Aorta (tissue), 5 donors: ENCODE measurements at places on chromosomes 11 and 22.

DNA sequence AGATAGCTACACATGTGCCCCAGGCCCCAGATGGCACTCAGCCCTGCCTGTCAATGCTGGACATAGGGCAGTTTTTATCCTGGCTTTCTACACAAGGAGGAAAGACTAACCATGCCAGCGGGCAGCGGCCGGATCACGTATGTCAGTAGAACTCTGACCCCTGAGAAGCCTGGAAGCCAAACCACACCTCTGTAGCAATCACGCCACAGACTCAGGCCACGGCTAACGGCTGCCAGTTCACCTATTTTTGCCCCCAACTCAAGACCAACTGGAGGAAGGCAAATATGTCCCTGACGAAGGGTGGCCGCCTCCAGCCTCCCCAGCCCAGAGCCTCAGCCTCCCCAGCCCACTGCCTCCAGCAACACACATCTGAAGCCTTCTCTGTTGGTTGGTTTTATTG, 7.2 kb upstream of the CD81 start:
- DNase-seq: peak; percentile 55

- no peak for DNase-seq
These were observed 121.9 kb downstream of the ARHGAP42 start for GRCh38 chr11:100808904-100809491.

DNA sequence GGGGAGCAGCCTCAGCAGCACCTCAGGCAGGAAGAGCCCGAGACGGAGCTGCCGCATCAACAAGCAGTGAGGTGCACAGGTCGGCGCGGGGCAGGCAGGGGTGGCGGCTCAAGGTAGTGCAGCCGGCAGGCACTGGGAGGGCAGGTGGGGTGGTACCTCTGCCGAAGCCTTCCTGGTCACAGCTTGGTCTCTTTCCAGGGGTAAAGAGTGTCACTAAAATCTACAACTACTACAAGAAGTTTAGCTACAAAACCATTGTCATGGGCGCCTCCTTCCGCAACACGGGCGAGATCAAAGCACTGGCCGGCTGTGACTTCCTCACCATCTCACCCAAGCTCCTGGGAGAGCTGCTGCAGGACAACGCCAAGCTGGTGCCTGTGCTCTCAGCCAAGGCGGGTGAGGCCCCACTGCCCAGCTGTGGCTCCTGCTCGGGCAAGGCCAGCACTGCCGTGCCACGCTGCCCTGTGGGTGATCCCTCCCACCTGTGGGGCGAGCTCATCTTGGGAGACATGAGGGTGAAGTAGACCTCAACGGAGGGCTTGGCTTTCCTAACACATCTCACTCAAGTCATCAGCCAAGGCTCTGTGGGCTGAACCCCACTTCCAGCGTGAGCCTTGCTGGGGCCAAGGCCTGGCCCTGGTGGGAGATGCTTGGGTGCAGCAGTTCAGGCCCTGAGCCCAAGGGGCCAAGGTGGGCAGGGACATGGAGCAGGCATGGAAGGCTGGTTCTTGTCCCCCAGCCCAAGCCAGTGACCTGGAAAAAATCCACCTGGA, 13.6 kb downstream of the GATD1 start:
- peak; percentile 73 for DNase-seq

DNA sequence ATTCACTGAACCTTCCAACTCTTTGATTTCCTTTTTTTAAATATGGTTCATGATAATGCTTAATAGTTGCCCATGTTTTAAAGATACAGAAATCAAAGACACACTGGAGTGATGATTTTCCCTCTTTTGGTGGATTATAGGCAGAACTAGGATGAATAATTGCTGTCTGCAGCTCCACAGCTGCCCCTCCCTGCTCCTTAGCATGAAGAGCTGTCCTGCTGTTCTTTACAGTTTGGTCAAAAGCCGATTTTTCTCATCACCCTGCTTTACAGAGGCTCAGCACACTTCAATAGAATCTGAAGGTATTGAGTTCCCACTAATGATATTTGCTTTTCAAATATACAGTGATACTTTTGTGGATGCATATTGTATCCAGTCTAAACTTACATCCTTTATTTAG, 202.6 kb downstream of the AASDHPPT start:
- DNase-seq: no peak

DNA sequence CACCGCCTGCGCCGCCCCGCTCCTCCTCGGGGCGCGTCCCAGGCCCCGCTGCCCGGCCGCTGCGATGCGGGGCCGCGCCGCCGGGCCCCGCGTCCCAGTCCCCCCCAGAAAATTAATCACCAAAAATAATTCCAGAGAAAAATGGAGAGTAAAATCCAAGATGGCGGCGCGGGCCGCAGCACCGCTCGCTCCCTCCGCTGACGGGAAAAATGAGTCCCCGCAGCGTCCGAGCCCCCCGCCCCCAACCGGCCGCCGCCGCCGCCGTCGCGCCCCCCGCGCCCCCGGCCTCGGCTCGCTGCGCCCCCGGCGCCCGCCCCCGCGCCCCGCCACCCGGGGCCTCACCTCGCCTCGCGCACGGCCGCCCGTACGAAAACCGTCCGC, at the start of gene KMT5B:
Gene KMT5B, minus strand, starts transcription at position 162 of the 381 bp plus-strand sequence. CDS start 23,220 bp downstream, outside the sequence.
- DNase-seq: no peak

DNA sequence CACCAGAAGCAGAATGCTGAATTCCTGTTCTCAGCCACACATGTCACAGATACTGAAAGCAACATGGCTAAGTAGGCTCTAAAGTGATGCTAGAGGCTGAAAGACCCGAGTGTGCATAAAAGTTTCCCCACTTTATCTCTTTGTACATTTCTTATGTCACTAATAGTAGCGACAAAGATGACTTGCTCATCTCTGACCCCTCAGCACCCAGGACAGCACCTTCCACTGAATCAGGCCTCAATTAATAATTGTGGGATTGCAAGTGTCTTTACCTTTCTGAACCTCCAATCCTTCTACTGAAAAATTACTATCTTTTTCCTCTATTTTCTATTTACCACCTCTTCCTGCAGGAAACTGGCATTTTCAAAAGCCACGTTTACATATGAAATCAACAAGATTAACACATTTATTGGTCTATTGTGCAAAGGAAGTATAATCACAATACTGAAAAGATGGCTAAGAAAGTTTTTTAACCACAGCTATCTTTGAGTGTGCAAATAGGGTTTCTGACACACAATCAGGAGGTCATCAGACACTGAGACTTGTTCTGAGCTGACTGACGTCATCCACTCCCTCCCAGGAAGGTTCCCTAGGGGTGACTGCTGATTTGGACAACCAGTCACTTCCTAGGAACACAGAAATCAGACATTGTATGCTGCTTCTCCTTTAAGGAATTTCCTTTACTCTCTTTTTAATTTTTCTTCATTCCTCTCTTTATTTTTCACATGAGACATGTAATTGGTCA, 213.9 kb upstream of the ISX start:
- DNase-seq: no peak

DNA sequence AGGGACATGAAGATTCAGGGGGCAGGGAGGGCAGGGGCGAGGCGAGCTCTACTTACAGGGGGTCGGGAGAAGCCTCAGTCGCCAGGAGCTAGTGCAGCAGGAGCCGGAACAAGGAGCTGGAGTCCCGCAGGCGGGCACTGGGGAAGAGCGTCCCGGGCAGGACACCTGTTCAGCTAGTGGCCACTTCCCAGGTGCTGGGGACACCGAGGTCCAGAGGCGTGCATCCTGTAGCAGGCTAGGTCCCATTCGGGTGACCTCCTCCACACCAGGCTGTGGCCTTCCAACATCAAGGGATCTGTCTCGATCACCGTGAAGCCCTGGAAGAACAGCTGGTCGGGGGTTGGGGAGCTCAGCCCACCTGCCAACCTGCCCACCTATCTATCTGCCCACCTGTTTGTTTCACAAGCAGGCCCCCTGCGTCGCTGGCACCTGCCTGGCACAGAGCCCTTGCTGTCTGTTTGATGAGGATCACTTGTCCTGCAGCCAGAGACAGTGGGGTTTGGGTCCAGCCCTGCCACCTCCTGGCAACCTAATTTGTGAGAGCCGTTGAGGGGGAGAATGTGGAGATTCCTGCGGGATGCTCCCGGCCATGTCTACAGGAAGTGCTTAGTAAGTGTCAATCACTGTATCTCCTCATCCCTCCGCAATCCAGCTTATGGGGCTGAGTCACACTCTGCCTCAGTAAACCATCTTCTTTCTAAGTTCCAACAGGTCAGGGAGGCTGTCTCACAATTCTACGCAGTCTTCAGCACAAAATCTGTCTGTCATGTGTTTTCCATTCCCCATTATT, 940.9 kb downstream of the BRD1 start:
- no peak for DNase-seq

DNA sequence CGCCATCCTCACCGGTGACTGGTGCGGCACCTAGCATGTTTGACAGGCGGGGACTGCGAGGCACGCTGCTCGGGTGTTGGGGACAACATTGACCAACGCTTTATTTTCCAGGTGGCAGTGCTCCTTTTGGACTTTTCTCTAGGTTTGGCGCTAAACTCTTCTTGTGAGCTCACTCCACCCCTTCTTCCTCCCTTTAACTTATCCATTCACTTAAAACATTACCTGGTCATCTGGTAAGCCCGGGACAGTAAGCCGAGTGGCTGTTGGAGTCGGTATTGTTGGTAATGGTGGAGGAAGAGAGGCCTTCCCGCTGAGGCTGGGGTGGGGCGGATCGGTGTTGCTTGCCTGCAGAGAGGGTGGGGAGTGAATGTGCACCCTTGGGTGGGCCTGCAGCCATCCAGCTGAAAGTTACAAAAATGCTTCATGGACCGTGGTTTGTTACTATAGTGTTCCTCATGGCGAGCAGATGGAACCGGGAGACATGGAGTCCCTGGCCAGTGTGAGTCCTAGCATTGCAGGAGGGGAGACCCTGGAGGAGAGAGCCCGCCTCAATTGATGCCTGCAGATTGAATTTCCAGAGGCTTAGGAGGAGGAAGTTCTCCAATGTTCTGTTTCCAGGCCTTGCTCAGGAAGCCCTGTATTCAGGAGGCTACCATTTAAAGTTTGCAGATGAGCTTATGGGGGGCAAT, 1.1 kb downstream of the NEAT1 start:
- peak; percentile 75 for DNase-seq

- no peak for DNase-seq
These were observed 22.5 kb upstream of the SYT8 start for GRCh38 chr11:1812274-1812673.

DNA sequence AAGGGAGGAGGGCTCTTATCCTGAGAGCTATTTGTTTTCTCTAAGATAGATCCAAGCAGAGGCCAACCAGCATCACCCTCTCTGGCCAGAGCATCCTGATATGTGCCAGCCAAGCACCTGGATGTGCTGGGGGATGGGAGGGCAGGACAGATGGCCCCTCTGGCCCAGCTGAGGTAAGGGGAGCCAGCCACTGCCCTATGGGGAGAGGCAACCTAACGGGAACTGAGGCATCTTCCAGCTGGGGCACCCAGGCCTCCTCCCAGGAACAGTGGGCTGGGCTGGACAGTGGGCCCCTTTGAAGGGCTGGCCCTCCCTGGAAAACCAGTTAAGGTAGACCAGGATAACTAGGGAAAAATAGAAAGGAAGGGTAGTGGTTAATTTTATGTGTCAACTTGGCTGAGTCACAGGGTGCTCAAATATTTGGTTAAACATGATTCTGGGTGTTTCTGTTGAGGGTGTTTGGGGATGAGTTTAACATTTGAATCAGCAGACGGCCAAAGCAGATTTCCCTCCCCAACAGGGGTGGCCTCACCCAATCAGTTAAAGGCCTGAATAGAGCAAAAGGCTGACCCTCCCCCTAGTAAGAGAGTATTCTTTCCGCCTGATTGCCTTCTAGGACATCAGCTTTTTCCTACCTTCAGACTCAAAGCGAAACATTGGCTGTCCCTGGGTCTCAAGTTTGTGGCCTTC, 595.1 kb downstream of the BUD13 start:
- no peak for DNase-seq

GRCh38 chr11:56642339-56642738, at the start of gene OR5AP2:
TSS of gene OR5AP2 (minus strand) at chr11:56642439. CDS start at chr11:56642439, 0 bp downstream.
- no peak for DNase-seq

GRCh38 chr22:43481568-43482317, 69.9 kb downstream of the MPPED1 start:
- DNase-seq: peak; percentile 51

DNA sequence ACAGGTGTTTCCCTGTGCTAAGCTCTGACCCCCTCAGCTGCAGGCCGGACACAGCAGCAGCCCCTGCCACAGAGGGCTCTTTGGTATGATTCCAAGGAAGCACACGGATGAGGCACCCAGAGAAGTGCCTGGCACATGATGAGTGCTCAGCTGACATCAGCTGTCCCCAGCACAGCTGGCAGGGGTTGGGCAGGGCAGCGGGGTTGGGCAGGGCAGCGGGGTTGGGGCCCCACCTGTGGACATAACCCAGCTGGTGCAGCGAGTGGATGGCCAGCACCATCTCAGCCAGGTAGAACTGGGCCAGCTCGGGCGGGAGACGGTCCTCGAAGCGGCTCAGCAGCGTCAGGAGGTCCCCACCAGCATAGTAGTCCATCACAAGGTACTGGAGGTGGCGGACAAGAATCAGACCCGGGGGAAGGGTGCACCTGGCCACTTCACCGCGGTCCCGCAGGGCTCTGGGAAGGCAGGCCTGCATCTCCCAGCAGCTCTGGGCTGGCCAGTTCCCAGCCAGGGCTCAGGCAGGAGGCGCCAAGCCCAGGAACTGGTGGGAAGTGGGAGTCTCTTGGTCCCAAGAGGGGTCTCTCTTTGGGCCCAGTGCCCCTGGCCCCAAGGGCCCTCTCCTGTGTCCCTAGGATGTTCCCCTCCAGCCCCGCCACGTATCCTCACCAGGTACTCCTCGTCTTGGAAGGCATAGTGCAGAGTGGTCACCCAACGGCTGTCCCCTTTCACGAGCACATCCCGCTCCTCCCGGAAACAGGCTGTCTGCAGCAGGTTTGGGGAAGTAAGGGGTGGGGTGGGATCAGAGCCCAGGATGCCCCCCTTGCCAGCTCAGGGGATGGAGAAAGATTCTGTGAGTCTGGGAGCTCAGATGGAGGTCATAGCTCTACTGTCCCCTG, 4.3 kb downstream of the CDC42BPG start:
- no peak for DNase-seq

DNA sequence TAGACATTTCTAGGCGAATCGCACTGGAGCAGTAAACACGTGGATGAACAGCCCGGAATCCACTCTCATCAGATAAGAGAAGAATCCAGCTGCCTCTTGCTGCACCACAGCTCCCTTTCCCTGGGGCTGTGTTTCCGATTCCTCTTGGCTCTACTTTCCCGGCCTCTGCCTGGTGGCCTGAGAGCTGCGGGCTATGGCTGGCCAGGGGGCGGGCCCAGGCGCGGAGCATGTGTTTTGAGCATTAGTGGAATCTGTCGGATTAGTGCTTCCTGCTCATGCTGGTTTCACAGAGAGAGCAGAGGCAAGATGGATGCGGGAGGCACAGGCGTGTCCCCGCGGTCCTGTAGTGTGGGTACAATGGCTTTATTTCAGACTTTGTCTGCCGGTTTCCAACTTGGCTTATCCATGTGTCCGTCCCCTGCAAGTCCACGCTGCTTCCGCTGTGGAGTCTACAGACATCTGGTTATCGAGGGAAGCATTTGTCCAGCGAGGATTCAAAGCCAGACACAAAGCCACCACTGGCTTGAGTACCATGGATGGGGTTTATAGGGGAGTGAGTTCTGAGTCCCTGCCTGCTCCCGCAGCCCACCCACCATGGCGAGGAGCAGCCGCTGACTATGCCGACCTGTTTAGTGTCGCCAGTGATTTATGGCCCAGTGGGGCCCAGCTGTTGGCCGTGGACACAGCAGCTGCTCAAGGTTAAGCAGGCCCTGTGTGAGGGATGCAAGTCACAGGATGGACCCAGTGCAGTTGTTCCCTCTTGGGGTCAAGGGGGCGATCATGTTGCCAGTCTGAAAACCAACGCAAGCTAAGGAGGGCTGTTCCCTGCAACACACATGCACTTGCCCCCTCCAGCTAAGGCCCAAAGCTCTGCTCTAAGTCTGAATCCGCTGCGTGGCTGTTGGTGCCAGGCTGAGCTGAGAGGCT, 43.3 kb upstream of the EP300 start:
- peak; percentile 84 for DNase-seq

GRCh38 chr22:50303848-50304527, 3.5 kb downstream of the PLXNB2 start:
- peak; percentile 69 for DNase-seq

- no peak for DNase-seq
These were observed 54.1 kb upstream of the SLC36A4 start for GRCh38 chr11:93251922-93252321.
